Stimulated activated CD8-positive, alpha-beta memory T cell treated with anti-CD3 and anti-CD28 coated beads, Interleukin-7, amount 100 ng/mL, for 1 hour (primary cell): ENCODE measurements at places on chromosomes 7 and 10.
A peak's percentile ranks its signal among the peaks of the same experiment; 100 is the strongest.

GRCh38 chr7:47809387-47809786 is 138.9 kb downstream of the PKD1L1 start:
- no peak for DNase-seq

DNA sequence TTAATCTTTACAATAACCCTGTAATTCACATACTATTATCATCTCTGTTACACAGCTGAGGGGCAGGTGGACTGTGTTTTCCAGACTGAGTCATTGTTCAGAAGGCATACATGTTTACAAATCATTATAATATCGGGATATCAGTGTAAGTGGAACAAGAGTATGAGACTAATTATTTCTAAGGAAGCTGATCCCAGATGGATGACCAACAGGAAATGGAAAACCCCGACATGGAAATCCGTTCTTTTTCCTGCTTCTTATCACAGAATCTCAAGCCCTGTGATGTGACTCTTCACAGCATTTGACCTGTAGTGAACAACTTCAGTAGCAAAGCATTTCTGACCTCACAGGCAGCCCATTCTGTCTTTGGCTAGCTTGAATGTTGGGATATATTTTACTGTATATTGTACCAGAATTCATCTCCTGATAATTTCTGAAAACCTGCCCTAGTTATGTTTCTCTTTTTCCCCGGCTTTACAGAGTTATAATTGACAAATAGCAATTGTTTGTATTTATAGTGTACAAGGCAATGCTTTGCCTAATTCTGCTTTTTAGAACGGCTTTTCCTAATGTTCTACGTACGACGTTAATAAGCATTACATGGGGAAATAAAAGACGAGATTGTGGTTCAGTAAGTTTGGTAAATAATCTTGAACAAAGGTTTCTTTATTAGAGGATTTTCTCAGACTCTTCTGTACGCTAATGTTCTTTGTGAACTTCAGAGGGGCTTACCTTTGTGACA is 78.6 kb upstream of the SYPL1 start:
- DNase-seq, result no peak

- DNase-seq, result no peak
These were observed 120.2 kb downstream of the NT5C2 start for GRCh38 chr10:103072891-103073290.

GRCh38 chr10:74103560-74104258 is 46.9 kb downstream of the AP3M1 start:
- no peak for DNase-seq

- no peak for DNase-seq
These were observed 37.4 kb downstream of the SEMA3C start for GRCh38 chr7:80881351-80881900.

DNA sequence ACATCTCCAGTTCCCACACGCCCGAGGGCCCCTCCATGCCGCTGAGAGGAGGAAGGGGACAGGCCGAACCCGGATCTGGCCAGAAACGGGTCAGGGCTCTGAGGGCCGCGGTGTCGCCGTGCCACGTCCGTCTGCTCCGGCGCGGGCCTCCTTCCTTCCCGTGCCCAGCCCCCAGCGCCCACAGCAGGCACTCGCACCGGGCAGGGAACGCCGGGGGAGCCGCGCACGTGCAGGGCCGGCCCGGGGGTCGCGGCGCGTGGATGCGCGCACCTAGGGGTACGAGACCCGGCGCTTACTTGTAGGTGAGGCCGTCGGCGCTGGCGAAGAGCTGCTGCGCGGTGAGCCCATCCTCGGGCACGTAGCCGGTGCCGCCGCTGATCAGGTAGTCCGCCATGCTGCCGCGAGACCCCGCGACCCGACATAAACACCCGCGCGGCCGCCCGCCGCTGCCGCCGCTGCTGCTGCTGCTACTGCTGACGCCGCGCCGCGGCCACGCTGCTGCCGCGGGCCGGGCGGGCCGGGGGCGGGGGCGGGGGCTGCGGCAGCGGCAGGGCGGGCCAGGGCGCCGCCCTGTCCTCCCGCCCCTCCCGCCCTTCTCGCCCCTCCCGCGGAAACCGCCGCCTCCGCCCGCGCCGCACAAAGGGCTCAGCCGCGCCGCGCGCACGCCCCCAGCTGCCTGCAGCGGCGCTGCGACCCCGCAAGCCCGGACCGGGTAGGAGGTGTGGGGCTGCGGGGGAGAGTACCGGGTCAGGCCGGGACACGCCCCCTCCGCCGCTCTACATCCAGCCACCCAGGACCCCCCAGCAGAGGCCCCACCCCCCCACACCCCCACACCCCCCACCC is 4.1 kb downstream of the IMPDH1 start:
- peak; percentile 29 for DNase-seq
